ENCODE measurements at places on chromosomes 4 and X.
A peak's percentile ranks its signal among the peaks of the same experiment; 100 is the strongest.

DNA sequence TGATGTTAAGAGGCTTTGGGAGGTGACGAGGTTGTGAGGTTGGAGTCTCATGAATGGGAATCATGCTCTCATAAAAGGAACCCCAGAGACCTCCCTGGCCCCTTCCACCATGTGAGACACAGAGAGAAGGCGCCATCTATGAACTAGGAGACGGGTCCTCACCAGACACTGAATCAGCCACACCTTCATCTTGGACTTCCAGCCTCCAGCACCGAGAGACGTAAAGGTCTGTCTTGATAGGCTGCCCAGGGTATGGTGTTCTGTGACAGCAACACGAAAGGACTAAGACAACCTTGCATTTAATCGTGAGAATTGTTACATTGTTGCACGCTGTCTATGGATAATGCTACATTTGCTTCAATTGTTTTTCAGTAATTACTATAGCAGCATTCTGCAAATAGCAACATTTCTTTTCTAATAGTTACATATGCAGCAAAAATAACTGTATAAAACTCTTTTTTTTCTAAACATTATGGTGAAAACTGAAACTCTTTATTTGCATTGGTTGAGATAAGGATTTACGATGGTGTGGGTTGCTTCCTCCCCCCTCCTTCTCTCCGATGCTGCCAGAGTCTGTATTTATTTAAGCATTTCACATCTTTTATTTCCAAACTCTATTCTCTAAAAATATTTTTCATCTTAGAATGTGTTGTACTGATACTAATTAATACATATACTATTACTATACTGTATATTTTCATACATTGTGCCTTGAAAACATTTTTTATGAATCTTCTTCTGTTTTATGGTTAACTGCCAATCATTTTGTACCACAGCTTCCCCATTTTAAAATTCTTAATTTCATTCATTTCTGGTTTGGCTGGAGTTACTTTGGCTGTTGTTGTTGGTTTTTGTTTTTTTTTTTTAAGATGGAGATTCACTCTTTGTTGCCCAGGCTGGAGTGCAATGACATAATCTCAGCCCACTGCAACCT lies 26.4 kb upstream of the AKAP17A start:
- peak; percentile 48 for DNase-seq

DNA sequence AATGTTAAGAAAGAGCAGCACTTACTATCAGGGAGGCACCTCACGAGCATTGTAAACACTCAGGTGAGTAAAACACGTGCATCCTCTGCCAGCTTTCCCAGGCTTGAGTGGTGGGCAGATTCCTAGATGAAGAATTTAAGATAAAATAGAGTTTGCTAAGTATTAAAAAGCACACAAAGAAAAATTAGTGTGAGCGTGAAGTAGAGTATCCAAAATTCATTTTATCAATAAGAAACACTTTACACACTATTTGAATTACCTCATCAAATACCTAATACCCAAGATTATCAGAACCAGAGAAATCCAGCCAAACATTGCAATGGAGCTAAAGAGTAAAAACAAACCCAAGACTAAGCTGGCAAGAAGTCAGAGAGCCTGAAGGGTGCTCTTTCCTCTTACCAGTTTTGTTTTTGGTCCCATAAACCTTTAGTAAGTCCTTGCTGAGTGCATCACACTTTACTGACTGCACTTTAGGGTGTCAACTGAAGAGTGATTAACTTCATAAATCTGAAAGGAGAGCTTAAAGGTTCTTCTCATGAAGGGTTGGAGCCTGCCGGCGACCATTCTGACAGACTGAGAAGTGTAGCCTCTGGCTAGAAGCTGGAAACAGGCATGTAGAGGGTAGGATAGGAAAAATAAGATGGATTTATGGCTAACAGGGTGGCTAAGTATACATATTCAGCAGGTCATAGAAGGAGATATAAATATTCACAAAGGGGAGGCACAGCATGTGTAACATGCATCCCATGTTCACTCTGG lies 151.1 kb downstream of the SLC7A11 start:
- no peak for DNase-seq

DNA sequence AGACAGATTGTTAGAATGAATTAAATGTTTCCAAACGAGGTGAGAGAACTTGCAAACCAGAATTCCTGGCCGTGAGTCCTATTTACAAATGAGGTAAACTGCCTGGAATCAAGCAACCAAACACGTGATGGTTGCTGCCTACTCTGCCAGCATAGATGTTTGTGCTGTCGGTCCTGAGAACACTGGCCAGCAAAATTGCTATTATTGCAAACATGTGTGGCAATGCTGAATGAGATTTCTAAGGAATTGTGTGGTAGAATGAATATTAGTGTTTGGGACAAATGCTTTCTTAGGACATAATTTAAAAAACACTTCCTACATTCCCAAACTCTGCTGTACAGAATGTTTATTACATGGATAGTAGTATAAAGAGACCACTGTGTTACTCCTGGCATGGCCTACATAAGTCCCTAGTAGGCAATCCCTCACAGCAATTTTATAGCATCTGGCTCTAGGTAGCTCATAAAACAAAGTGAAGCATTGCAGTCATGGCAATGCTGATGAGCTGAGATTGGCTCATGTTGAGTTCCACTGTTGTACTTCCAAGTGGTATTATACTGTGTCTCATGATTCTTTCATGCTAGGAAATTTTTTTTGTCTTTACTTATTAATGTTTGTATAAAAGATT lies 605.2 kb upstream of the EPHA5 start:
- DNase-seq, result no peak

- DNase-seq, result no peak
Observed at GRCh38 chr4:3066836-3067400, 7.4 kb downstream of the HTT-AS start.

DNA sequence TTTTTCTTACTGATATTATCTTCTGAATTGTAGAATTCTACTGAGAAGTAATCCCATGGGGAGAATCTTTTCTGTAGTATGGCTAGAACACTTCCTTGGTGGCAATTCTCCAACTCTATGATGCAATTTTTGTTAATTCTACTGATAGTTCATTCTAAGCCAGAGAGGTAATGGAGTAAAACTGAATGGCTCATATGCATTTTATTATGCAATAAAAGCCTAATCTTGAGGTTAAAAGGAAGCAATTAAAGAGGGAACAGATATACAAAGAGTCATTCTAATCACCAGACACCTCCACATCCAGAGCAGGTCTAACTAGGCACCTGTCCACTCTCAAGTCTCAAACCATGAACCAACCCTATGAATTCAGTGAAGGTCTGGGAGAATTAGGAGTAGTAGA lies 9.7 kb downstream of the RAP2C start:
- DNase-seq, result peak; percentile 7

DNA sequence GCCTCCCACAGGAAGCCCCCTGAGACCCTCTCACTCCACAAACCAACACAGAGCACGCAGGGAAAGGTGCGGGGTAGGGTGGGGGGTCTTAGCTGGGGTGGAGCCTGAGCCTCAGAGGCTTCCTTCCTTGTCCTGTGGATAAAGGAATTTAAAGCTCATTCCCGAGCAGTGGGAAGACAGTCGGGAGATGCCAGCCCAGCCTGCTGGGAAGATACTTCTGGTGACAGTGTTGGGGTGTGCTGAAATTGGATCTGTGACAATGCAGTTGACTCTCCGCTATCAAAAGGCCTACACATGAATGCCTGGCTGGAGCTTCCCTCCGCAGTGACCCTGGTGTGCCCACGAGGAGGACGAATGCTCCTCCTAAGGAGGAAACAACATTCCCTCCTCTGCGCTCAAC lies 45.5 kb downstream of the JAKMIP1 start:
- no peak for DNase-seq

DNA sequence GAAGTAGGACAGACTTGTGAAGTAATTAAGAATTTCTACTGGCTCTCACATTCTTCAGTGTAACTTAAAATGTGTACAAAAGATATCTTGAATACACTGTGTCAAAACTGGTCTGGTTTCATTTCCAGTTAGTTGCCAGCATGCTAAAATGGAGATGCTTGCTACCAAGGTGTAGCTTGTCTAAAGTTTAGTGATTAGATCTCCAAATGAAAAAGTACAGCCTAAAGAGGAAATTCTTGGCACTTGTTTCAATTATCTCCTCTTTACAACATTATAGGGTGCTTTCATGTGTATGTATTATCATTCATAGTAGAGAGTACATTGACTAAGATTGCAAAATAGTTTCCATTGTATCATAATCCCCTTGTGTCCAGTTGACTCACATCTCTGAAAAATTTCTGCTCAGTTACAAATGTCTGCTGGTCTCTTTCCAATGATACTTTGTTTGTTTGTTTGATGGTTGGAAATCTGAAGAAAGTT lies 97.3 kb upstream of the SPRY1 start:
- no peak for DNase-seq

DNA sequence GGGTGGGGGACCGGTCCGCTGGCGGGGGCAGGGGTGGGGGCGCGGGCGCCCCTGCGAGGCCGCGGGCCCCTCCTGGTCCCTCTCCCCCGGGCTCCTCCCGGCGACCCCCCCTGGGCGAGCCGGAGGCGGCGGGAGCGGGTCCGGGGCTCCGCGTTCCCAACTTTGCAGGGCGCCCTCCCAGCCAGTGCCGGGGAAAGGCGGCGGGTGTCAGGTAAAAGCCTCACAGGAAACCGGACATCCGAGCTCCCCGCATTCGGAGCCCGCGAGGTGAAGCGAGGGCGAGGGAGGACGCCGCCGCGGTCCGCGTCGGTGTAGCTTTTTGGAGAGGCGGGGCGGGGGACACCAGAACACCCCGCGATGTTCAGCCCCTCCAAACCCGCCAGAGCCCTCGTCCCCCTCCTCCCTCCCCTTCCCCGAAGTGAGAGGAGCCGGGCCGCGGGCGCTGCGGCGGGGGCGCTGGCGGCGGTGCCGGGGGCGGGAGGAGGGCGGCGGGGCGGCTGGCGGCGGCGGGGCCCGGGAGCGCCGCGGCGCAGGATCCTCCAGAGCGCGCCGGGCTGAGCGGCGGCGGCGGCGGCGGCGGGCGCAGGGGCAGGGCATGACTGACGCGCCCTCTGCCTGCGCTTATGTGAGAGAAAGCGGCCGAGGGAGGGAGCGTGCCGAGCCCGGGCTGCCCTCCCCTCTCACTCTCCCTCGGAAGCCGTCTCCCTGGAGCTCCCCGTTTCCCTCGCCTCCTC lies at the start of gene VEGFC:
TSS of gene VEGFC (minus strand) at position 597 of the 734 bp plus-strand sequence. CDS start 611 bp downstream, outside the sequence.
- DNase-seq, result peak; percentile 37

- no peak for DNase-seq
Observed at GRCh38 chr4:13918110-13918509, 290.6 kb upstream of the BOD1L1 start.

DNA sequence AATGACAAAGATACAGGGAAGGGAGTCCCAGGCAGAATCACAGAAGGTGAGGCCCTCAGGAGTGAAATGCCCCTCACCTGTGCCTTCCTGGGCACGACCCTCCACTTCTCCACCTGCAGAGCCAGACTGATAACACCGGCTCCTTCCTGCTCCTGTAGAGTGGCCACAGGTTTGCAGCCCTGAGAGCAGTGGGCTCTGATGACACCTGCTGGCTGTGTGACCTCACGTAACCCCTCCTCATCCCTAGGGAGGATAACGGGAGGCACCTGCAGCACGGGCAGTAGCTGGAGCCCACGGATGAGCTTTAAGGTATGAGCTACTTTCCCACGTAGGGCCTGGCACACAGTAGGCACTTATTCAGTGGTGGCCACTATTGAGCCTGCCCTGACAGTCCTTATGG lies 25.5 kb upstream of the MAN2B2 start:
- no peak for DNase-seq

DNA sequence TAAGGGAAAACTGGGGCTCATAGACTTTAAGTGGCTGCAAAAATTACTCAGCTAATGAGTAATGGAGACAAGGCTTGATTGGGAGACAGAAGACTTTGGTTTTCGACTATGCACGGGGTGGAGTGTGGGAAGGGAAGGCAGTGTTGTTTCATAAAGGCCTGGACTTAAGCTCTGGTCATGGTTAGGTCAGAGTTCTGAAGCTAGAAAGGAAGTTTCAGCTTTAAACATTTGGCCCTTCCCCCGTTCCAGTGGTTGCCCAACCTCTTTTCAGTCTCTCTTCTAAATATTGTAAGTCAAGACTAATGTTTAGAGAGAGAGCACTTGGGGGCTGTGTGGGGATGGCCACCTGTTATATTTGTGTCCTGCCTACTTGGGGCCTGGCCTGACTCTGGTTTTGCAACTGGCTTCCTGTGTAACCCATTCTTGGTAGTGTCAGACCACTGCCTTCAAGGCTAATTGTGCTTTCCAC lies 21.0 kb downstream of the MSN start:
- DNase-seq, result no peak

- no peak for DNase-seq
Observed at GRCh38 chr4:136841526-136841925, 690.8 kb downstream of the PCDH18 start.

GRCh38 chr4:62399242-62399641 lies 1199.1 kb downstream of the ADGRL3 start:
- DNase-seq, result no peak

- no peak for DNase-seq
Observed at GRCh38 chr4:2105559-2105958, 46.4 kb downstream of the NAT8L start.

- DNase-seq, result no peak
Observed at GRCh38 chr4:83865417-83866150, 329.7 kb downstream of the GPAT3 start.

DNA sequence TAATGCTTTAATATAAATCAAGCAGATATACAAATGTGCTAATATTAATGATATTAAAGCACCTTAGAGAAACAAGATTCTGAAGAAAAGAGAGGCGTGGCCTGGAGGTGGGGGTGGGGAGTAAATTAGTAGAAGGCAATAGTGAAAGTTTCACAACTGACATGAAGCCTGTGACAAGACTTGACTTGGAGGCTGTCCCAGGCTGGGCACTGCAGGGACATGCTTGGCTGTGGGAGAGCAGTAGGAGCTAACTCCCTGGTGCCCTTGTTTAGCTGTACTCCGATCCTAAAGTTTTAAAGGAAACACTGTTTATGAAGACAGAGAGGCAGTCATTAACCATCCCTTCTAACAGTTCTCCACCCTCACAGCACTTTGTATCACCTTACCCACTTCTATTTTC lies 239.0 kb upstream of the MAB21L2 start:
- no peak for DNase-seq

GRCh38 chr4:65033899-65034298 lies 624.6 kb upstream of the TECRL start:
- DNase-seq, result peak; percentile 28

- peak; percentile 49 for DNase-seq
Observed at GRCh38 chrX:130079824-130080406, 30.4 kb downstream of the ELF4 start.

GRCh38 chr4:21722157-21722839 lies 226.3 kb downstream of the KCNIP4 start:
- DNase-seq, result no peak

GRCh38 chr4:177201614-177202013 lies 108.1 kb upstream of the NEIL3 start:
- DNase-seq, result no peak

- no peak for DNase-seq
Observed at GRCh38 chr4:113591982-113592381, 169.6 kb downstream of the CAMK2D start.
